ENCODE measurements at places on chromosomes 5 and 9.

- DNase-seq = peak; percentile 97
Measured at GRCh38 chr9:116288658-116289057, 135.1 kb downstream of the PAPPA start.

DNA sequence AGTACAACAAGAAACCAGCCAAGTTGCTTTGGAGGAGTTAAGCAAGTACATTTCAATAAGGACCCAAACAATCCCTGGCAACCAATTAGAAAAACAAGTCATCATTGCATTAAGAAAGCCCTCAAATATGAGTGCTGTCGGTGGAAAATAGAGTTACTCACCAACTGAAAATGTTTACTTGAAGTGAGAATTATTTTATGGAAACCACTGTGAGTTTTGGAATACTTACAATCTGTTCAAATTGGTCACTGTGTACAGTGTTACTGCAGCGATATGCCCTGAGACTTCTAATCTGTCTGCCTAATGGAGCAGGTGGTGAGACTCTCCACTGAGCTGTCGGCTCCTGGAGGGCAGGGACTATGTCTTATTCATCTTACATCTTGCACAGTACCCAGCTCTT, 1073.2 kb upstream of the DMAC1 start:
- no peak for DNase-seq

GRCh38 chr5:80569961-80570786, at the start of gene ANKRD34B:
ANKRD34B (minus strand) TSS chr5:80570280; CDS start chr5:80560019, 10,261 bp downstream.
- peak; percentile 10 for DNase-seq

DNA sequence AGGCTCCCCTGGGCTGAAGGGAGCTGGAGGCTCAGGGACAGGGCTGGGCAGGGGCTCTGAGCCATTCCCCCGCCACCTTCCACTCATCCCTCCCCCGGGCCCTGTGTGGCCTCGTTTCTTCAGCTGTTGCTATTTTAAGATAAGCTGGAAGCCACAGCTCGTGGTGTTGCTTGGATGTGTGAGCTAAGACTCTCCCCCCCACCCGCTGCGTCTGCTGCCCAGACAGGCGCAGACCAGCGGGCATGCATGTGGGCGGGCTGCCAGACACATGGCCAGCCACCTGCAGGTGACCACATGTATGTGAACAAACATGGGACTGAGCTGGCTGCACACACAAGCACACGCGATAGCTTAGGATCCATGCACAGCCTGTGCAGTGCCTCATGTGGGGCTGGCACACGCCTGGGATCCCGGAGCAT, 8.7 kb downstream of the SNCB start:
- DNase-seq = peak; percentile 61

DNA sequence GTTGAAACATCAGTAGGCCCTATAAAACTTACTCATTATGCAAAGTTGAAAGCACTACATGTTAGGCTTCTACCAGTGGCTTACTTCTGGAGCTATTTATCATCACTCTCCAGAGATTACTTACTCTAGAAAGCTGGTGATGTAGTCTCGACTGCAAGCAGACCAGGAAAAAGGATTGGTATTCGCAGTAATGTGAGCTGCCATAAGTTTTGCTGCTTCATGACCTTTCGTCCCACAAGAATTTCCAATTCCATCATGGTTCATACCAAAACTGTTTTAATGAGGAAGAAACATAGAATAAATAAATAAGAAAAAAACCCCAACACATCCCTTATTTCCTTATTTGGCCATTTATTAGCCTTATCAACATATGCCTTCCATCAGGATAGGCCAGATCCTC, 181.9 kb downstream of the ADAMTS6 start:
- DNase-seq = peak; percentile 94

Data from choroid plexus epithelial cell (primary cell).